Ovary (tissue), 10 donors: ENCODE measurements at places on chromosomes 6 and 20. TPM values are rescaled to one million over a fixed set of nuclear protein-coding genes. Genes with fewer than 3 reads are reported as not detected.

The PRDM13 gene
- not detected for total RNA-seq

The SOX12 gene
- 8.2 TPM for total RNA-seq

The DEFB132 gene
- not detected for total RNA-seq

The NMBR gene
- not detected for total RNA-seq

The CCHCR1 gene
- total RNA-seq: 17.1 TPM
